ENCODE measurements at places on chromosomes 11 and 22.

- no peak for DNase-seq
These were observed 701 bp downstream of the TMEM216 start for GRCh38 chr11:61392981-61393595.

GRCh38 chr11:131692151-131692550 lies 321.7 kb downstream of the NTM start:
- DNase-seq, result no peak

- peak; percentile 62 for DNase-seq
These were observed 88.1 kb downstream of the MICAL2 start for GRCh38 chr11:12198251-12199222.

- DNase-seq, result peak; percentile 40
These were observed 528.6 kb downstream of the BRD1 start for GRCh38 chr22:49298834-49299750.

DNA sequence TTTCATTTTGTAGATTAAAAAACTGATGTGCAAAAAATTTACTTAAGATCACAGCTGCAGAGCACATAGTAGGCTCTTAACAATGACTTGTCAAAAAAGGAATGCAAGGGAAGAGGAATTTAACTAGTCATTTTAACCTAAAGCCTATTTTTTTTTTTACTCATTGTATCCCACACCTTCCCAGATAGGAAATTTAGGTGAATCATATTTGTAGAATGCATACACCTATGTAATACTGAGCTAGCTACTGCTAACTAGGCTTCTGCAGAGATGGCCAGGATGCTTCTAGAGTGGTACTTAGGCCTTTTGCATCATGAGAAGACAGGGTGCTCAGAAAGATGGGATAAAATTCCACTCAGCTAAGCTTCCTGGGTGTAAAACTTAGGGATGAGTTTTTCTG lies 387.3 kb downstream of the AASDHPPT start:
- no peak for DNase-seq

DNA sequence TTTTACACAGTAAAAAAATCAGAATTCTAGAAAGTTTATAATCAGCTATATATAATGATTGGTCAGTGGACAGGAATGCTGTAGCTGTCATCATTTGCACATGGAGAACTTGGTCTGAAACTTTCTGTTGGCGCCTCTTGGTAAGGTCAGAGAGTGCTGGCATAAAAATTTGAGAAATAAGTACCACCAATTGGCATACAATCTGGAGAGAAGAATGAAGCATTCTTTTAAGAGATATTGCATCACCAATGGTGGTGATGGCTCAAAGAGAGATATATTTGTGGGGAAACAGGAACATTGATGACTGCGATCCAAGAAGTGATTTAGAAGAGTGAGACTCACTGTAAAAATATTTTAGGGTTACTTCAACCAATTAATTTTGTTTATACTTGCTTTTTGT lies 19.8 kb upstream of the OOSP1 start:
- no peak for DNase-seq

DNA sequence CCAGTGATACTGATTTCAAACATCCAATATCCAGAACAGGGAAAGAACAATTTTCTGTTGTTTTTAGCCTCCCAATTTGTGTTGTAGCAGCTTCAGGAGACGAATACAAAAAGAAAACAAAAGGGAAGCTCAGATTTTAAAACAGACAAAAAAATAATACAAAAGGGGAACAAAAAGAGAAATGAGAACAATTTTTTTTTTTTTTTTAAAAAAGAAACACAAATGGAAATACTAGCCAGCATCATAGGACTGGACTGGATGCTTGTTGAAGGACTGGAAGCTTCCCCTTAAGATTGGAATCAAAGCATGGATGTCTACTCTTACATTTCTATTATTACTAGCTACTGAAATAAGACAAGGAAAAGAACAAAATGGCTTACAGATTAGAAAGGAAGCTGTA lies 46.5 kb upstream of the SORL1 start:
- no peak for DNase-seq

GRCh38 chr11:119983240-119983732 lies 154.6 kb downstream of the TRIM29 start:
- no peak for DNase-seq

DNA sequence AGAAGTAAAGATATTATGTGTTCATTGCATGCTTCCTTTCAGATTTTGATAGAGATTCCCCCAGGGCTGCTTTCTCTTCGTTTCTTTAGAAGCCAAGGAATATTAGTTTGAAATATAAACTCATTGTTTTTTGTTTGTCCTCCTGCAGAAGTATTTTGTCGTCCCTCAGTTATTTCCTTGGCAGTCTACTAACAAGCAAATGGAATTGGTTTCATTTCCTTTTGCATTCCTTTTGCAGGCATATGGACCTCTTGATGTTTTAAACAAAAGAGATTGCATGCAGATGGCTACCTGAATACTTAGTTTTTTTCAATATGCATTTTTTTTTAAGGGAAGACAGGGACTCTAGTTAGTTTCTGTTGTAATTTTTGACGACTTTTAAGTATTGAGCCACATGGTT lies 62.2 kb downstream of the BCL2L13 start:
- no peak for DNase-seq

GRCh38 chr11:93484716-93485115 lies 58.5 kb downstream of the SMCO4 start:
- DNase-seq, result no peak

Data from left forelimb (tissue), 1 donor.